ENCODE measurements at places on chromosomes 7 and 10. TPM values are rescaled to one million over a fixed set of nuclear protein-coding genes. Genes with fewer than 3 reads are reported as not detected.

- no peak for DNase-seq
These were observed 48.5 kb downstream of the PDIA4 start for GRCh38 chr7:148979827-148980226.

DNA sequence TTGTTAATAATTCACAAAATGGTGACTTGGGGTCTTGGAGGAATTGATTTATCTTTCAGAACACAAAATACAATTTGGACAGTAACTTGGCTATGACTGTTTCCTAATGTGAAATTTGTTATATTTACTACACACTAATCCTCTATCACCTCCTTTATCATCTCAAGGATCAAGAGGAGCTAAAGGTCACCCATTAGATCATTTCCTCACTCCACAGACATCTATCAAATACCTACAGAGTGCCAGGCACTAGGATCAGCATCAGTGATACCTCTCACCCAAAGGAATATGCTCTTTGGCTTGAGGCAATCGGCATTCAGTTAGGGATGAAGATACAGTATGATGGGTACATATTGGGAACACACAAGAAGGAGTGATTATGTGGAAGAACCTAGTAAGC, 132.1 kb downstream of the INHBA start:
- no peak for DNase-seq

The TCAF2 gene
- 2.5 TPM for total RNA-seq

- DNase-seq, result no peak
These were observed 2.9 kb downstream of the SFXN4 start for GRCh38 chr10:119162452-119163092.

The EPO gene
- total RNA-seq, result 0.30 TPM

The ALOX5 gene
- total RNA-seq, result 86.8 TPM

The SLC26A3 gene
- not detected for total RNA-seq

- no peak for DNase-seq
These were observed 78.9 kb downstream of the VOPP1 start for GRCh38 chr7:55493408-55493807.

DNA sequence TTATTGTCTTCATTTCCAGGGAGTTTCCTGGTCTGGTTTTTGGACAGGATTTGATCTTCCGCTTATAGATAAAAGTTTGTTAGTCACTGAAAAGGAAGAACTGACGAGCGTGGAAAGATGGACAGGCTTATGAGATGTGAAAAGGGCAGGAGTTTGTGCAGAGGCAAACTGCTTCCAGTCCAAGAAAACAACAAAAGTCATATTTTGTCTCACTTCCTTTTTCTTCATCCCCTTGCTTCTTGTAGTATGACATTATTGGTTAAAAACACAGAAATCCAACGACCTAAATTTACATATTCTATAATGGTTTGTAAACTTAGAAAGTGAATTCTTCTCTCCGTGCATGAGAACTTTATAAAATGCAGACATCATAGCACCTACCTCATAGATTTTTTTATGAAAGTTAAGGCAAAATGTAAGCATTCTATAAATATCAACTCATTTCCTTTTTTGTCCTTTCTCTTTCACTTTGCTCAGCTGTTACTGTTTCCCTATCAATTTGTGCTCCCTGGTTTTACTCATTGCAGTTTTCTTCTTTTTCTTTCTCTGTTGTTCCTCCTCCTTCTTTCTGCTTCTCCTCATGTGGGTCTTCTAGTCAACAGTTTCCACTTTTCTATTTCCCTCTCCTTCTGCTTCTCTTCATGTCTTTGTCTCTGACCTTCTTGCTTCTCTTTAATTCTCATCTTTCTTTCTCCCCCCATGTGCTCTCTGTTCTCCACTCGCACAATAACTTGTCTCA, 370.2 kb downstream of the ARL4A start:
- DNase-seq, result no peak

The CLDN4 gene
- total RNA-seq, result 602 TPM

GRCh38 chr10:79293841-79294581, 53.3 kb upstream of the PPIF start:
- DNase-seq, result no peak

GRCh38 chr10:111087331-111087756, 10.5 kb downstream of the ADRA2A start:
- no peak for DNase-seq

DNA sequence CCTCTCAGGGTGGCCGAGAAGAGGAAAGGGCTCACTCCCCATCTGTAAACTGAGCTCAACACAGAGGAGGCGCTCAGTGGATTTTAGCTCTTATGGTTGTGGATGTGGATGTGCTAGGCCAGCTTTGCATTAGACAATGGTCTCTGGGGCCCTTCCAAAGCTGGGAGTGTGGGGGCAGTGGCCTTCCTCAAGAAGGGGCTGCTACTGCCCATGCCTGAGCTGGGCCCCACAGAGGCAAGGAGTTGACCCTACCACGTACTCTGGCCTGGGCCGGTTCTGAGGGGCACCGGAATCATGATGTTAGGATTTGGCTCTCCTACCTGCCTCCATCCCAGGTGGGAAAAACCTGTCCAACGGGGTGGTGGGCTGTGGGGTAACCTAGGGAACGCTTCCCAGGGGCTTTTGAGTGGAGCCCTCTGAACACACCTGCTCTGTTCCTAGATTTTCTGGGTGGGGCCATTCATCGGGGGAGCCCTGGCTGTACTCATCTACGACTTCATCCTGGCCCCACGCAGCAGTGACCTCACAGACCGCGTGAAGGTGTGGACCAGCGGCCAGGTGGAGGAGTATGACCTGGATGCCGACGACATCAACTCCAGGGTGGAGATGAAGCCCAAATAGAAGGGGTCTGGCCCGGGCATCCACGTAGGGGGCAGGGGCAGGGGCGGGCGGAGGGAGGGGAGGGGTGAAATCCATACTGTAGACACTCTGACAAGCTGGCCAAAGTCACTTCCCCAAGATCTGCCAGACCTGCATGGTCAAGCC, 11.5 kb downstream of the AQP1 start:
- no peak for DNase-seq

The GTPBP10 gene
- 36.7 TPM for total RNA-seq

- no peak for DNase-seq
These were observed 143.4 kb upstream of the TMEM168 start for GRCh38 chr7:112933598-112933997.

- DNase-seq, result no peak
These were observed 72.0 kb upstream of the ANK3 start for GRCh38 chr10:60461688-60462087.

GRCh38 chr10:119595134-119595675, 1.6 kb downstream of the TIAL1 start:
- peak; percentile 38 for DNase-seq

- peak; percentile 28 for DNase-seq
These were observed 32.1 kb upstream of the CHST15 start for GRCh38 chr10:124125305-124126116.

- DNase-seq, result no peak
These were observed 143.1 kb downstream of the CHN2 start for GRCh38 chr7:29337546-29338116.

DNA sequence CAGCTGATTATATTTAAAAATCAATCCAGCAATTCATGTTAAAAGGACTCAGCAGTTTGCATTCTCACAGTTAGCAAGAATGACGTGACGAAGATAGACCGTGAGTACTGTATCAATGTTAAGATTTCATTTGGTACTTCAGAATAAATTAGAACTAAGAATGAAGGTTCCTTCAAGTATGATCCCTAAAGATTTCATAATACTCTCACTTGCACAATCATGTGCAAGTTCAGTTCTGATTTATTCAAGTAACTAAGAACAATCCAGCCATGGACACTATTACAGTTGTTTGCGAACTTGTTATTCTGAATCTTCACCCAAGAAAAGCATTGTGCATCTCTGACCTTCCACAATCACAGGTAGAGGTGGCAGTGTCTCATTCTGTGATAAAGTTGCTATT, 7.7 kb downstream of the RHEB start:
- no peak for DNase-seq

GRCh38 chr7:157641866-157642265, 305.1 kb downstream of the DNAJB6 start:
- no peak for DNase-seq

DNA sequence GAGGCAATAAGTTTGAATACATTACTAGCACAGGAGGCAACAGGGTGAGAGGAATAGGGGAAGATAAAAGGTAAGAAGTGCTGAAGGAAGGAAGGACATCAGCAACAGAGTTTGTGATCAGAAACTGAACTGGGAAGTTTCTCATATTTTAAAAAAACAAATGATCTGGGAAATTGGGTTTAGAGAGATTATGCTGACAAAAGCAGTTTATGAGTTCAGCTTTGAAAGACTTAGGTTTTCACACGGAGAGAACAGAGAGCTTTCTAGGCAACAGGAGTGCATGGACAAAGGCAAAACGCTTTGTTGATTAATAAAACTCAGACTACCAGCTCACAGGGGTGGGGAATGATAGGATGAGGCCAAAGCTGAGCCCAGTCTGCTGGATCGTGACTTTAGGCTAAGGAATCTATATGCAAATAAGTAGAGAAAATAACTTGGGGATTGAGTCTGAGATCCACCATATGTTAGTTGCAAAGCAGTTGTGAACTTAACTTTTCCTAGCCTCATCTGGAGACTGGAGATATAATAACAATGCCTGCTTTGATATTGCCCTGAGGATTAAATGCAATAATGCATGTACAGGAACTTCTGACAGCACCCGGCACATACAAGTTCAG, 4.2 kb downstream of the OSBPL3 start:
- DNase-seq, result no peak

DNA sequence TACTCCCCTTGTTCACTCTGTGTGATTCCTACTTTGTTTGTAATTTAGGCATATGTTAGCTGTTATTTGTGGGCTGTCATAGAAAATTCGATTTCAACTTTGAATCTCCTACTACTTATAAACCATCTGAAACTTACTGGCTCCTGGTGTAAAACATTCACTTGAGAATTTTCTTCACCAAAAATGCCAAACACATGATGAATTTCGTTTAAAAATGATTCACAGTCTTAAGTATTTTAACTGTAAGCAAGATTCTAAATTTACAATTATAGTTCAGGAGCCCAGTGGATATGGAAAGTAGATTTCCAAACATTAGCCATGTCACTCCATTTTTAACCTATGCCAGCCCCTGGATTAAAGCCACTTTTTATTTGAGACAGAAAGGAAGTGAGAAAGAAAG, 3.1 kb downstream of the CPED1 start:
- DNase-seq, result no peak
